ENCODE measurements at places on chromosomes 5 and 9.

DNA sequence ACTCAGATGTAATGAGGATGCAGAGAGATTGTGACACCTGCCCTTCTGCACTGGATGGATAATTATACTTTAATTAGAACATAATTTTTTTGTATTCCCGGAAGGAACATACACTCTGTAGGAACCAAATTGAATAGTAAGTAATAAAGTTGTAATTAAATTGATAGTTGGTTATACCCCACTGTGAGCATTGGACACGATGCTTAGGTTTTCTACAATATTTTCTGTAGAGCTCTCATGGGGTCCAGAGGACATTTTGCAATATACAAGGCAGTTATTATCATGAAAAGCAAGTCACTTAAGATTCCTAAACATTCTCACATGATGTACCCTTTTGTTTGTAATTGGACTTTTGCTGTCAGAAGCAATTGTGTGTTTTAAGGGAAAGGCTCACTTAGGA is 63.4 kb downstream of the DIRAS2 start:
- no peak overlapping the region for H3K27ac ChIP-seq
- H3K27me3 ChIP-seq, result no peaks in the 10 kb centered on the region
- no peaks in the 10 kb centered on the region for H3K36me3 ChIP-seq
- no peak overlapping the region for H3K4me3 ChIP-seq
- DNase-seq, result no peak

DNA sequence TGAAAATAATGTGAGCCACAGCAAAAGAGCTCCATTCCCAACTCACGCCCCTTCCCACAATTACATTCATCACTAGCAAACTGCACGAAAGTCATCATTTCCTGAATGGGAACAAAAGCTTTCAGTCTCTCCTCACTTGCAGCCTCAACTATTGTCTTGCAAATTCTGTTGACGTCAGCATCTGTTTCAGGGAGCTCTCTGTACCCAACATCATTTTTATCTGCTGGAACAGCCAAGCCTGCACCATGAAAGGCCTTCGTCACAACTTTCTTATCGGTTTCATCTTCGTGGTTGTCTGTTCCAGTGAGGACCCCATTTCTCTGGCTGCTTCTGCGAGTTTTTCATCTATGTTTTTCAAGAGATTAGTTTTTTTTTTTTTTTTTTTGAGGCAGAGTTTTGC is 14.3 kb upstream of the RNF130 start:
- H3K36me3 ChIP-seq, result no peaks in the 10 kb centered on the region
- peaks cover 4% of the 10 kb centered on the region for H3K4me1 ChIP-seq
- no peak overlapping the region for H3K4me3 ChIP-seq
- no peak overlapping the region for H3K27ac ChIP-seq

- H3K27ac ChIP-seq, result no peak overlapping the region
- H3K4me1 ChIP-seq, result peaks cover 6% of the 10 kb centered on the region
- no peak for DNase-seq
- no peaks in the 10 kb centered on the region for H3K36me3 ChIP-seq
Measured at GRCh38 chr9:98688710-98689495, 19.8 kb downstream of the GABBR2 start.

GRCh38 chr5:127586066-127586770 is 62.7 kb upstream of the CTXN3 start:
- H3K27me3 ChIP-seq, result peaks cover 9% of the 10 kb centered on the region
- DNase-seq, result no peak
- no peaks in the 10 kb centered on the region for H3K4me1 ChIP-seq
- no peaks in the 10 kb centered on the region for H3K36me3 ChIP-seq
- no peak overlapping the region for H3K4me3 ChIP-seq
- H3K27ac ChIP-seq, result no peak overlapping the region

DNA sequence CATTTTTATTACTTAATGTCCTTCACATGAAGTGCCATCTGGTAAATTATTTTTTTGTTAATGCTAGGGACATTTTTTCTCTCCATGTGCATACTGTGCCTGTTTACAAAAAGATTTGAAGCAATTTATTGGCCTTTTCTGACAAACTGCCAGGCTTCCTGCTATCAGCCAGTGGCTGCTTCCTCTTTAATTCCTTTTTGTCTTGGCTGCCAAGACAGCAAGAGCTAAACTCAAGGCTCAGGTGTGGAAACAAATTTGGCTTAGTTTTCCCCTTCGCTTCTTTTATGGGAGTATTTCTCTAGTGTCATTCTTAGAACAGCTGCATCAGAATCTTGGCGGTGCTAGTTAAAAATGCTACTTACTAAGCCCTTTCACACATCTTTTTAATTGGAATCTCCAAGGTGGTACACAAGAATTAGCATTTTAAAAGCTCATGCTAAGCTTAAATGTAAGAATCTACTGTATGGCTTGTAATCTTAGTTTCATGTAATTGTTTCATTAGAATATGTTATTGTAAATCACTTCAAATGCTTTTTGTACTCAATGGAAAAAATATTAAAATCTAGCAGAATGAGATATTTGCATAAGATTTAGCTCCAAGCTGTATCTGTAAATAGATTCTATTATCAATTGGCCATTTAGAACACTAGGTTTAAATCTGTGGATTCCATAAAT is 134.2 kb upstream of the RASGRF2 start:
- DNase-seq, result peak; percentile 77
- H3K4me3 ChIP-seq, result no peak overlapping the region
- no peaks in the 10 kb centered on the region for H3K27me3 ChIP-seq
- no peaks in the 10 kb centered on the region for H3K36me3 ChIP-seq
- peaks cover 3% of the 10 kb centered on the region for H3K4me1 ChIP-seq

Data from endothelial cell of umbilical vein (primary cell).